ENCODE measurements at places on chromosomes 1 and 21.

DNA sequence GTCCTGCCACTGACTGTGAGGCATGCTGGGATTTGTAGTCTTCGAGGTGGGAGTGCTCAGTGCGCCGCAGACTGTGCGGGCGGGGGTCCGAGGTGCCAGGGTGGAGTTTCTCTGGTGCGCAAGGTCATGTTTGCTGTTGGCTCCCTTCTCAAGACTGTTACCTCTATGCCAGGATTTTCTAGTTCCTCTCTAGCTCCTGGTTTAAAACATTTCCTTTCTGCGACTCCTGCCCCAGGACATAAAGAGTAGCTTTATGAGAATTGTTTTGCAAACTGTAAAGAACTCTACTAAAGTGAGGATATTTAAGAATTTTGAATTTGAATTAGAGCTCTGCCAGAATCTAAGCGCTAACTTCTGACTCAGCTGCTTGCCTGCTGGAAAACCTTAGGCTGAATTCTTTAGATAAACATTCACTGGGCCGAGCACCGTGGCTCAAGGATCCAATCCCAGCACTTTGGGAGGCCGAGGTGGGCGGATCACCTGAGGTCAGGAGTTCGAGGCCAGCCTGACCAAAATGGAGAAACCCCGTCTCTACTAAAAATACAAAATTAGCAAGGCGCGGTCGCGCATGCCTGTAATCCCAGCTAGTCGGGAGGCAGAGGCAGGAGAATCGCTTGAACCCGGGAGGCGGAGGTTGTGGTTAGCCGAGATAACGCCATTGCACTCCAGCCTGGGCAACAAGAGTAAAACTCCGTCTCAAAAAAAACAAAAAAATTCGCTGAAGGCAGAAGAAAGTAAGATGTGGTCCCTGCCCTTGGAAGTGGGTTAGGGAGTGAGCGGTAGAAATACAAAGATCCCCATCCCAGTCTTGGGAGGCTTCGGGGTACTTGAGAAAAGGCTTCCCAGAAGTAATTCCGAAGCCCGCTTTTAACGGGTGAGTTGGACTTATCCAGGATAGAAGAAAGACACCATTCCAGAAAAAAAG, 992 bp upstream of the USP48 start:
- no peak for DNase-seq

DNA sequence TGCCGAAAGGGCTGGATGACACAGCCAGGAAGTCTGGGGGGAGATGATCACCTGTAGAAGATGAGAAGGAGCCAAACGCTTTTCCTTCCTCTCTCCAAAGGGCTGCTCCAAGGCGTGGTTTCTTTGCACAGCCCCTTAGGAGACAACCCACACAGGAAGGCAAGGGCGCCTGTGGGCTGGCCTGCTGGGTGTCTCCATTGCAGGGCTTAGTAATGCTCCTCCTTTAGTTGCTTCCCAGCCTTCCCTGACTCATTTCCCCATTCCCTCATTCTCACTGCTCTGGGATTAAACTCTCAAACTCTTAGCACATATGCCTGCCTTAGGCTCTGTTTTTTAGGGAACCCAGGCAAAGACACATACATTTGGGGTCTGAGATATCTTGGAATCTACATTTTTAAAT, 1.7 kb upstream of the CLCA1 start:
- DNase-seq = no peak

- no peak for DNase-seq
Observed at GRCh38 chr1:96388421-96389310, 332.9 kb upstream of the PTBP2 start.

GRCh38 chr1:196366817-196367495, 241.3 kb downstream of the KCNT2 start:
- DNase-seq = no peak

- no peak for DNase-seq
Observed at GRCh38 chr1:21852282-21853130, 40.4 kb downstream of the LDLRAD2 start.

DNA sequence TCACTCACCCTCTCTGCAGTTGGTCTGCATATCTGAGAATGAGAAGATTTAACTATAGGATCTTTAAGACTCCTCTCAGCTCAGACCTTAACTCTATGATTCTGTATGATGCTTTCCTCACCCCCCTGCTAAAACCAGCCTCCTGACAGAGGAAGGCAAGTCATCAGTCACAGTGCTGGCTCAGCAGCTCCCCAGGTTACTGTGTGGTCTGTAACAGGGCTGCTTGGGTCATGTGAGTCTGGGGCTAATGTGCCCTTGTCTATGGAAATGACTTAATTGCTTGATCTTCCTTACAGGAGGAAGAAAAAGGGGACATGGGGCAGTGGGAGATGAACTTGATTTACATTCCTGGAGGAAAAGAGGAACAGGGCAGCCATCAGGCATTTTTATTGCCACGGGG, 625.6 kb downstream of the PTPRU start:
- DNase-seq = no peak

- DNase-seq = no peak
Observed at GRCh38 chr1:6485168-6486101, 6.0 kb downstream of the PLEKHG5 start.

GRCh38 chr1:43963006-43963405, 6.8 kb upstream of the DPH2 start:
- DNase-seq = no peak

DNA sequence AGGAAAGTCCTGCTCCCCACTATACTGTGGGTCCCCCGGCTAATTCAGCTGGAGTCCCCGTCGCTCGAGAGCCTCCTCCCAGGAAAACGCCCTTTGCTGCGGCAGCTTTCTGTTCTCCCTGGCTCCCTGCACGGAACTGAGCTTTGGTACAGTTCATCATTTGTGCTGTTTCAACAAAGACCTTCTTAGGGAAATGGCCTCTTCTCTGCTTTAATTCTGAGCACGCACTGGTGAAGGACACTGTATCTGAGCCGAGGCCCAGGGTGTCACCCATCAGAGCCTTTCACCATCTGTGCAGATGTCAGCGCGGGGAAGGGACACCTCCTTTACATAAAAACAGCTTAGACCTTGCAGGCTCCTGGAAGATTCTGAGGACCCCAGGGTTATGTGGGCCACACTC, 13.5 kb upstream of the PEX10 start:
- DNase-seq = no peak

- no peak for DNase-seq
Observed at GRCh38 chr1:35175602-35176001, 17.3 kb downstream of the SFPQ start.

GRCh38 chr21:42721341-42721824, 68.0 kb downstream of the PDE9A start:
- DNase-seq = no peak

All from NCI-H1092 treated with DMSO at 0.1 percent for 48 hours (cell line).